ENCODE measurements at places on chromosomes 12 and 14.

DNA sequence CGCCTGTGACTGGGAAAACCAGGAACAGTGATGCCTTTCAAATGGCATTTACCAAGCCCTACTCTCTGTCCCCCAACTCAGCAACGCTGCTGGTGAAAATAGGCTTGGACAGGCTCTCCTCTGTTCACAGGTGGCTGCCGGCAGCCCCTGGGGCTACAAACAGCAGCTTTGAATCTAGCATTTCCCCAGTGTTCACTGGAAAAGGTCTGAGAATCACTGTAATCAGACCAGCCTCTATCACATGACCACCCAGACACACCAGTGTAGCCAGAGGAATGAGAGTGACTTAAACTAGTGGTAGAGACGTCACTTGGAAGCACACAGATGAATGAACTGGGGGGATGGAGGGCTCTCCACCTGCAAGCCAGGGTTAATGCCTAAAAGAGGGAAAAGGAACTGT, 151.8 kb downstream of the FOXN3 start:
- DNase-seq, result no peak

DNA sequence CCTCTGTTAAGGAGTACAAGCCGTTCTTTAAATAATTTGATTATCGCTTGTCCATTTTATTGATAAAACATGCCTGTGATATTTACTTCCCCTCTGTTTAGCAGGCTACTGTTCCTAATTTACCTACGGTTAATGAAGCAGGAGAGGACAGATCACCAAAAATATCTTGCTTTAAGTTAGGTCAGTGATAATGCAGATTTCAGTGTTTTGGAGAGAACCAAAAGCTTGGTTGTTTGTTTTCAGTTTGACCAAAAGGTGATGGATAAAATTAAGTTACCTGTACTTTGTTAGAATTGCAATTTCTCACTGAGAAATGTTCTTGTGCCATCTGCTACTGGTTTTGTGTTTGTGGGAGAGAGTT, 958 bp downstream of the SPATS2 start:
- DNase-seq, result no peak

GRCh38 chr12:47947341-47947740, 16.1 kb upstream of the TMEM106C start:
- DNase-seq, result no peak

- no peak for DNase-seq
These were observed 77.5 kb downstream of the LIN7A start for GRCh38 chr12:80860206-80860605.

DNA sequence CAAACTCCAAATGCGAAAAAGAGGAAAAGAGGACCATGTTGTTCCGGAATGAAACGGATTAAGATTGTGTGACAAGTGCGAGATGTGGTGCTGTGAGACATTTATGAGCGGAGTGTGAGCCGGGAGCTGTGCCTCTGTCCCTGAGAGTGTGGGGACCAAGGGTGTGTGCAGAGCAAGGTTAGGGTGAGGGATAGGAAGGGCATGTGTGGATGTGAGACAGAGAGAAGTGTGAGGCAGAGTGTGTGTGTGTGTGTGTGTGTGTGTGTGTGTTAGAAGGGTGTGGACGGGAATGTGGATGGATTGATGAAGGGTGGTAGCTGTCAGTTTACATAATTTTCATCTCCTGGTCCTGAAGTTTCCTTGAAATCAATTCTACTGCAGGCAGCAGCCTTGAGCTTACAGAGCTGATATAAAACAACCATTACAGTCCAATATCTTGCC, 4.3 kb upstream of the OTX2 start:
- DNase-seq, result no peak

- no peak for DNase-seq
These were observed 965.1 kb upstream of the TMEM132C start for GRCh38 chr12:127301876-127302275.

DNA sequence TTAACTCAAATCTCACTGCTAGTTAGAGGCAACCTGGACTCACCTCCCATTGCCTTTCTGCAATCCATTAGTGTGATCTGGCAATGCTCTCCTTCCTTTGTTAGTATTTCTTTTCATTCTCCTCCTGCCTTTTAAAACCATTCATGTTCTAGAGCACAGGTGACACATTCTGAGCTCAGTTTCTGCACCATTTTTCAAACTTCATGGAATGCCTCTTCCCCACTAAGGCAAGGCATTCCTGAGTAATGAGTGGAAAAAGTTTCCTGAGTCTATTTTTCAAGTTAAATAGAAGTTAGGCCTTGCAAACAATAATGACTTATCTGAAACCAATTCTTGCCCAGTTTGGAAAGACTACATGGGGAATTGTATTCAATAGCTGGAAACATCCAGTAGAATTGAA, 1001.8 kb downstream of the BCL11B start:
- no peak for DNase-seq

DNA sequence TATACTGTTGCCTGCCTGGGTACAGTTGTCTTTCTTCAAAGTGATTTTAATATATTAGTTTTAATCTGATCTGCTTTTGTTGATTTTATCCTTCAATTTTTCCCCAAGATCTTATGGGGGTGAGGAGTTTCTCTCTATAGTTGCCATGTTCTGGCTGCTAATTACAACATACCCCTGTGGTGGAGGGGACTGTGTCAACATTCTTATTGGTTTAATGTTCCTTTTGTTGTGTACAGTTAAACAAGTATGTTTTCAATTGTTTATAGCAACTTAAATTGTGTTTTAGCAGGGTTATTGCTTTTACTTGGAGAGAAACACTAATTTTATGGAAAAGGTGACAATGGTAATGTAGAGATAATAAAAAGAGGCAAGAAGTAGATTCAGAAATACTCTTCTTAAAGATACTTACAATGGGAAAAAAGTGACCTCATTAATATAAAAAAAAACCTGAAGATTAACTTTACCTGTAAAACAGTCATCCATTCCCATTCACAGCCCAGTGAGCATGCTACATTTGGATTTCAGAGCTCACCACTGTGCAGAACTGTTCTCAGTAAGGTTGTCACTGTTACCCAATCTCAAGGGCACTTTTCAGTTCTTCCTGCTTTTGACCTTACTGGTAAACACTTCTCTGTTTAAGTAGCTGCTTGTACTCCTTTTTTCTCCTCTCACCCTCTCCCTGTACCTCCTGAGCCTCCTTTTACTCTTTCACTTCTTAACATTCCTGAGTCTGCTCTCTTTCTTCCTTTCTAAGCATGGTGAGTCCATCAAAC, 8.1 kb upstream of the LRRK2 start:
- DNase-seq, result no peak

DNA sequence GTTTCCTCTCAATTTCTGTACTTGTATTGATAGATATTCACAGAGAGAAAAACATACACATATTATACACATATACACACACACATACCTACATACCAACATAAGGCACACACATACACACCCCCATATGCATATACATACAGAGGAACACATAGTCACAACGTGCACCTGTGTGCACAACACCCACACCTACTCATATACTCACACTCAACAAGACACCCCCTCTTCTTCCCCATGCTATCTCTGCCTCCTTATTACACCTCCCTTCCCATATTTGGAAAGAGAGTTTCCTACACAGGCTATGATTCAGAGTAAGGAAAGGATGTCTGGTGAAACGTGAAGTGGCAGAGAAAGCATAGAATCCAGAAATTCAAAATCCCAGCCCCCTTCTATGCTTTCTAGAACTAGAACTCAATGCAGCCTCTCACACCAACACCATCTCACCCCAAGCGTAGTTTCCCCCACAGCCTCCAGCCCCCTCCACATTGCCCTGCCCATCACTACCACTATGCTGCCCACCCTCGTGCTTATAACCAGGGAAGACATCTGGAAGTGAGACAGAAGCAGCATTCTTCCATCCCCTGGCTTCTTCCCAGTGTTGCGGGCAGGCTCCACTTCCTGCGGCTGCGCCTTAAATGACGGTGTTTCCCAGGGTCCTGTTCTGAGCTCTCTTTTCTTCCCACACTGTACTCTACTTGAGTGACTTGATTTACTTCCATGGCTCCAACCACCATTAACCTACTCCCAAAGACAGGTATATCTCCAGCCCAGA, 2.4 kb downstream of the RNASE8 start:
- DNase-seq, result no peak

- DNase-seq, result no peak
These were observed 173.6 kb downstream of the CALM1 start for GRCh38 chr14:90570461-90570860.

GRCh38 chr14:20801726-20802125, 918 bp downstream of the RNASE1 start:
- no peak for DNase-seq

DNA sequence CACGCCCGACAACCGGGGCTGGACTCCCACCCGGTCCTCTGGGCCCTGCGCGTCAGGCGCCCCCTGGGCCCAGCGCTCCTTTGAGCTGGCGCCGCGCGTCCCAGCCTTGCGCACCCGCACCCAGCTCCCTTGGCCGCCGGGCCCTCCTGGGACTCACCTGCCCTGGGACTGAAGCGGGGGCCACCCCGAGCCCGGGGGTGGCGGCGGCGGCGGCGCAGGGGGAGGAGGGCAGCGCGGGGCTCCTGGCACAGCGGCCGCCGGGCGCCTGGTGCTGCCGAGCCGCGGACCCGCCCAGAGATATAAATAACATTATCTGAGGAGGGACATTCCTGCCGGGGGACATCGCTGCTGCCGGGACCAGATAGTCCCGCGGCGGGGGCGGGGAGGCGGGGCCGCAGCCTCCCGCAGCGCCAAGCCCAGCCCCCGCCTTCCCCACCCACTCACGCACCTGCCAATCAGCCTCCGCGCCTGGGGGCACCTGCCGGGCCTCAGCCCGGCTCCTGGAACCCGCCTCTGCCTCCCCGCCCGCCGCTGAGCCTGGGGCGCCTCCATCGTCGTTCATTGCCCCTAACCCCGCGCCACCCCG, at the start of gene SPTB:
Gene SPTB, minus strand, starts transcription at position 273 of the 586 bp plus-strand sequence. CDS start 56,813 bp downstream, outside the sequence.
- peak; percentile 56 for DNase-seq

DNA sequence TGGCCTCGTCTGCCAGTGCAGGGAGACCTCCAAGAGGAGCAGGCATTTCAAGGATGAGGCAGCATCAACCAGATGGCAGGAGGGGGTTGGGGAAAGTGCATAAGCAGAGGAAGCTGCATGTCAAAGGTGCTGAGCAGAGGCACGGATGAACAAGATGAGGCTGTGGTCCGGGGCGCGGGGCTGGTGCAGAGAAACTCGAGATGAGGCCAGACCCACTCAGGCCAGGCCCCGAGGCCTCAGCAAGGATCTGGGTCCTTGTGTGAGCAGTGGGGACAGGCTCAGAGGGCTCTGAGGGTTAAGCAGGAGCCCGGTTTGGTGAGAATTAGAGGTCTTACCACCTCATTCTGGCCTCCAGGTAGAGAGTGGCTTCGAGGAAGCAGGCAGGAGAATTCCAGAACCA, 98.8 kb downstream of the DICER1 start:
- no peak for DNase-seq

DNA sequence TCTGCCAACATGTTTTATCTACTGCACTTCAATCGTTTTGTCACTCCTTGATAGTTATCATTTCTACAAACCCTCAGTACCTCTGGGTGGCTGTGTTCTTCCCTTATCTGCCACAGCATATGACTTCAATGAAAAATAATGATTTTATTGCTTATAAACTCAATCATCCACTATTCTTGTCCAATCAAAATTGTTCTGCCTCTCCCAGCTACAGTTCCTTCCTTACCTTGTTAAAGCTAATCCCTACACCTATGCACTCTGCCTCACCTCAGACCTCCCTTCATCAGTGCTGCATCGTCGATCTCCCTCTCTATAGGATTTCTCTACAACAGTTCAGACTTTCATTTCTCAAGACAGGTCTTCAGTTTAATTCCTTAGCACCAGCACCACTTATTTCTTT, 58.8 kb downstream of the ERGIC2 start:
- DNase-seq, result no peak

DNA sequence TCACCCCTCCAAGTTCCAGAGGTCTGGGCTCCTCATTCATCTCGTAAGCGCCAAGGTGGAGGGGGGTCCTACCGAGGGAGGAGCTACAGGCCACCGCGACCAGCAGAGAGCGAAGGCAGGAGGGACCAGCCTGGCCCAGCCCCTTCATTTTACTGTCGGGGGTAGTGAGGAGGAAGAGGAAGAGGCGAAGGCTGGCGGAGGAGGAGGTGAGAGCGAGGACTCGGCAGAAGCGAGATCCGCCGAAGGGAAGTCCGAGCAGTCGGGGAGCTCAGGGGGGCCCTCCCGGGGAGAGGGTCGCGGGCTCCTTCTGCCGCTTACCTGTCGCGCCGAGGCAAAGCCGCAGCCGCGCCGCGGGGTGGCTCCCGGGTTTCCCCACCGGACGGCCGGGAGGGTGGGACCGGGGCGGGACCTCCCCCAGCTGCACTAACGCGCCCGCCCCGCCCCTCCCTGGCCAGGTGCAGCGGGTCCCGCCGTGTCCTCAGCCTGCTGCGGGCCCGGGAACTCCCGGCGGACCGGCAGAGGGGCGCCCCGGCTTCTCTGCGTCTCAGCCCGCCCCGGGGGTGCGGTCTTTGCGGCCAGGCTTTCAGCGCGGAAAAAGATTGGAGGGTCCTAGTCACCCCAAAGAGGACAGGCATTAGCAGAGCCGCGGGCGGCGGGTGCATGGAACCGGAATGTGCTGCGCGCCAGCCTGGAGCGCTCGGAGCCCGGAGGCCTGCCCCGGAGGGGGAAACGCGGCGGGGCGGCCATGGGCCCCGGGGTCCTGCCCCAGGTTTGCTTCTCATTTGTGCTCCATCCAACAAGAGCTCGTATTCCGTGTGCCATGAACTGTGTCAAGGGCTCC, at the start of gene GALNT6:
Gene GALNT6, minus strand, starts transcription at position 124 of the 841 bp plus-strand sequence. CDS start 11,625 bp downstream, outside the sequence.
- DNase-seq, result peak; percentile 85

DNA sequence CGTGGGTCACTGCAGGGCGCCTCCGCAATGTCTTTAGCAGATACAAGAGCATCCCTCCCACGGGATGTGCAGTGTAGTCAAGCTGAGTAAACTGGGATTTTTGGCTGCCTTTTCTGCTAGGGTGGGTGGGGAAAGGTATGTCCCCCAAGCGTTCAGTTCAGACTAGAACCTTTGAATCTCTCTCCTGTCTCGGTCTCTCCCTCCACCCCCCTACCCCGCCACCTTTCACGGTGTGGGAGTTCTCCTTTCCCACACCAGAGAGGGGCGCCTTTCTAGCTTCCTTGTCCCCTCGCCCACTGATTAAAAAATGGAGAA, 525 bp upstream of the FAR2 start:
- DNase-seq, result no peak

DNA sequence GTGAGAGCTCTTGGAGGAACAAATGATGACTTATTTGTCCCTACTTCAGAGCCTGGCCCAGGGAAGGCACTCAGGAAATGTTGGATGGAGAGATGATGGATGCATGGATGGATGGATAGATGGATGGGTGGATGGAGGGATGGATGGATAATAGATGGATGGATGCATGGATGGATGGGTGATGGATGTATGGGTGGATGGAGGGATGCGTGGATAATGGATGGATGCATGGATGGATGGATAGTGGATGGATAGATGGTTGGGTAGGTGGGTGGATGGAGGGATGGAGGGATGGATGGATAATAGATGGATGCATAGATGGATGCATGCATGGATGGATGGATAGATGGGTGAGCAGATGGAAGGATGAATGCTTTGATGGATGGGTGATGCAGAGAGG, 23.2 kb downstream of the GPR68 start:
- no peak for DNase-seq

Measured in Caco-2 (cell line).